ENCODE measurements at places on chromosomes 7 and 10.
A peak's percentile ranks its signal among the peaks of the same experiment; 100 is the strongest.

GRCh38 chr10:35938160-35938559, 296.1 kb upstream of the FZD8 start:
- no peak for DNase-seq

DNA sequence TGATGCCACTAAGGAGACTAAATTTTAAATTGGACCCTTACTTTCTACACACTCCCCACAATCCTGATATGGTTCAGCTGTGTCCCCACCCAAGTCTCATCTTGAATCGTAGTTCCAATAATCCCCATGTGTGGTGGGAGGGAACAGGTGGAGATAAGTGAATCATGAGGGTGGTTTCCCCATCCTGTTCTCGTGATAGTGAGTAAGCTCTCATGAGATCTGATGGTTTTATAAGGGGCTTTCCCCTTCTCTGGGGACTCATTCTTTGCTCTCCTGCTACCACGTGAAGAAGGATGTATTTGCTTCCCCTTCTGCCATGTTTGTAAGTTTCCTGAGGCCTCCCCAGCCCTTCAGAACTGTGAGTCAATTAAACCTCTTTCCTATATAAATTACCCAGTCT, 18.4 kb upstream of the BET1 start:
- no peak for DNase-seq

DNA sequence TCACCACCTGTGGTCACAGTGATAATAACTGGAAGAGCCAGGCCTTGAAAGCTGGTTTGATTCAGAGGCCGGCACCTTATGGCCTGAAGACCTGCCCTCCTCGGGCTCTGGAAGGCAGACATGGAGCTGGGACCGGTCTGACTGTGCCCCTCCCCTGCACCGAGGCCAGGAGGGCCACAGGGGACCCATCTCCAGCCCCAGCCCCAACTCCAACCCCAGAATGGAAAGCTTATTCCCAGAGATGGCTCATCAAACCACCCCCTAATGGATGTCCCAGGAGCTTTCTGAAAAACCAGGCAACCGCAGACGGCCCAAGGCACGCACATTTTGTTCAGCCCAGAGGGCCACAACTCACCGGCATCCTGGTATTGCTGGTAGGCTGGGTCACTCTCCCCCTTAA, 16.8 kb downstream of the PDIA4 start:
- DNase-seq = no peak

- peak; percentile 57 for DNase-seq
These were observed 109.7 kb upstream of the PPIF start for GRCh38 chr10:79237454-79238157.

- DNase-seq = no peak
These were observed 13.9 kb downstream of the TRIM8 start for GRCh38 chr10:102657984-102658724.

DNA sequence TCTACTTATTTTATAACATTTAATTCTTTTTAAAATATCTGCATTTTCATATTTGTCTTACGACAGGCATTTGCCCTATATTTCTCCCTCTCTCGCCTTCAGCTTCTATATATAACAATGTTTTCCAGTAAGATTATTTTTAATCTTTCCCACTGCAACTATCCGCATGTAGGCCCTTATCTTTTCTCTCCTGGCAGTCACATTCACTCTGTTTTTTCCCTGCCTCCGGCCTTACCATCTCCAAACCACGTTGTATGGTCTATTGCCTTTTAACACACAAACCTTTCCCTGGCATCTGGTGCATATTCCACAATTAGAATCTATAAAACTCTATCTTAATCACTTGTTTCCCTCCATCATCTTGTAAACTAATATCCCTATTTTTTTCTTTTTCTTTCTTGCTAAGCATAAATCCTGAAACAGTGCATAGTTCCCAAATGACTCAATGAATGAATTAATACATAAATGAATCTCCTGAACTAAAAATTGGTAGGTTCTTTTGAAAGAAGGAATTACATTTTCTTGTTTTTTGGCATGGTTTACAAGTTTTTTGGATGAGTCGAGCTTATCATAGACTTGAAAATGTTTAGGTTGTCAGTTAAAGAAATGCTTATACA, 173.2 kb downstream of the SEMA3A start:
- no peak for DNase-seq

DNA sequence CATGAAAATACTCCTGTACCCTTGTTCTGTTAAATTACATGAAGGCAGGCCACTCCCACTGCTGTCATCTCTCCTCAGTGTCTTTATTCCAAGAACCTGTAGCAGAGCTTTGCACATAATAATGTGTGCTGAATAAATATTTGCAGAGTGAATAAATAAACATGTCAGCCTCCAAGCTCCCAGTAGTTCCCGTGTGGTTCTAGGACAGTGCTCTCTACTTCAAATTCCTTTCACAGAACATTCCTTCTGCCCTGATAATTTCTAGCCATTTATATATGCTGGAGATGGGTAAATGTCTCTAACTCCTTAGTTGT, 20.3 kb upstream of the HYAL4 start:
- no peak for DNase-seq

DNA sequence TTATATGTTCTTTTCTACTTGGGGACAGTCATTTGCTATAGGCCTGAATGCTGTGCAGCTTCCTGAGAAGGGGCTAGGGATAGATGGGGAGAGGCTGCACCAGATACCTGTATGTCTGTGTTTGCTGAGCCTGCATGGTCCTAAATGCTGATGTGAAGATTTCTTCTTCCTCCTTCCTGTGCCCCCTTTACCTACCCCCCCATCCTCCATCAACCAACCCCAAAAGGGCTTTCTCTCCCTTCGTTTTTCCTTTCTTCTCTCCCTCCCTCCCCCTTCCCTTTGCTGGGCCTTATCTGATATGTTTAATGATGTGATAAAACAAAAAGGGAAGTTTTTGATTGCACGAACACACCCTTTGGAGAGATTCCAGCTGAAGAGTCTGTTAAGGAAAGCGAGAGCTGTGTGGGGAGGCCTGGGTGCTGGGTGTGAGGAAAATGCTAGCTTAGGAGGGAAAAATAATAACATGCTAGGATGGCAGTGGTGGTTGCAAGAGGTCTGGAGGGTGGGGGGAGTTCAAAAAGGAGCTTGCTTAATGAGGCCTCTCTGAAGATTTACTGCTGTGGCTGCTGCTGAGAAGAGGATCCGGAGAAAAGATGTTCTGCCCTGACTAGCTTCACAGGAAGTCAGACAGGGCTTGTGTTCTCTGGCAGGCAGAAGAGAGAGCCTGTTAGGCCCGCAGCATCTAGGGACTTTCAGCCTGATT, 101.8 kb downstream of the SAMD9 start:
- DNase-seq = no peak

DNA sequence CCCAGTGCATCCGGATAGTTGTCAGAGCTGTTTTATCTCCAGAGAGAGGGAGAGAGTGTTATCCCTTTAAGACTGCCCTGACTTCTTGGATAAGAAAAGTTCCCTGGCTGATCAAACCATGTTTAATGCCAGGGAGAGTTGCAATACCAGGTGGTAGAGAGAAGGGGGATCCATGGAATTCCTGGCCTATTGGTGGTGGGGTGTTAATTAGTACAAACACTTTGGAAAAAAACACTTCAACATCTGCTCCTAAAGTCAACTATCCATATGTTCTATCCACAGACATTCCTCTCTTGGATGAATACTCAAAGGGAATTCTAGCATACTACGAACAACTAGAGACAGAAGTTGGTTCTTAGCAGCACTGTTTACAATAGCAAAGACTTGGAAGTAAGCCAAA, 307.2 kb downstream of the TCERG1L start:
- no peak for DNase-seq

DNA sequence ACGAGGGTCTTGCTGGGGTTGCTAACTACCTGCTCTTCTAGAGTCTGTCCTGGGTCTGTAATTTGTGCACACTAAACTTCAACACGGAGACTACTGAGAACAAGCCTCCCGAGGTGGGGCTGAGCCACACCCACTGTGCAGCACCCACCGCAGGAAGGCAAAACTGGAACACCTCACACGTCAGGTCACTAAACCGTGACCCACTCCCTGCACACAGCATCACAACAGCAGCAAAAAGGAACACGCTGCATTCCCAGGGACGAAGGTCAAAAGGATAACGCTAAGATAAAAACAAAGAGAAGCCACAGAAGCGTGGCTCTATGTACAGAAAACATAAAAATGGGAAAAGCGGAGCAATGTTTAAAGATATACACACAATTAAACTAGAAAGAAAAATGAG, 170.1 kb downstream of the MAD1L1 start:
- no peak for DNase-seq

DNA sequence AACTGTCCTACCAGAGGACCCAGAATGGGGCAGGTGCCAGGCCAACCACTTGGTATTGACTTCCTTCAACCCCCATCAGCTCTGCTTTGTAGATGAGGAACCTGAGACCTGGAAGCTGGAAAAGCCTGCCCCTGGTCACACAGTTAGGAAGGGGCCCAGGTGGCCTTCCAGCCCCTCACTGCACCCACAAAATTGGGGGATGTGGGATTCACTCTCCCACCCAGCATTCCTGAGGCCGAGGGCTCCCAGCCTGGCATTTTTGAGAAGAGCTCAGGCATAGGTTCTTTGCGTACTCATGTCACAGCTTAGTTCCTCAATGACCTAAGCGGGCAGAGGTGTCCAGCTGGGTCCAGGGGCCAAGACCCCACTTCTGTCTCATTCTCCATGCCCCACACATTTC, 46.1 kb downstream of the EBF3 start:
- no peak for DNase-seq

GRCh38 chr10:73799899-73800559, 11.4 kb downstream of the NDST2 start:
- DNase-seq = no peak

DNA sequence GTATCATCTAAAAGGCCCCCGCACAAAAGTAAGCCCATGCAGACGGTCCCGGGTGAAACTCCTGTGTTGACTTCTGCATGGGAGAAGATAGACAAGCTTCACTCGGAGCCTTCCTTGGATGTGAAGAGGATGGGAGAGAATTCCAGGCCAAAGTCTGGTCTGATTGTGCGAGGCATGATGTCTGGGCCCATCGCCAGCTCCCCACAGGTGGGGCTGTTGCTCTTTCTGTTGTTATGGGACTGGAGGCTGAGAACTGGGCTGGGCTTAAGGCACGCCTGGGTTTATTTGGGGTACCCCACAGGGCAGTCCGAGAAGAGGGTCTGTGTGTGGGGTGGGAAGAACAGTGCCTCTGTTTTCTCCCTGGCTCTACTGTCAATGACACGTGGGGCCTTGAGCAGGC, 14.6 kb downstream of the MINDY4 start:
- no peak for DNase-seq

DNA sequence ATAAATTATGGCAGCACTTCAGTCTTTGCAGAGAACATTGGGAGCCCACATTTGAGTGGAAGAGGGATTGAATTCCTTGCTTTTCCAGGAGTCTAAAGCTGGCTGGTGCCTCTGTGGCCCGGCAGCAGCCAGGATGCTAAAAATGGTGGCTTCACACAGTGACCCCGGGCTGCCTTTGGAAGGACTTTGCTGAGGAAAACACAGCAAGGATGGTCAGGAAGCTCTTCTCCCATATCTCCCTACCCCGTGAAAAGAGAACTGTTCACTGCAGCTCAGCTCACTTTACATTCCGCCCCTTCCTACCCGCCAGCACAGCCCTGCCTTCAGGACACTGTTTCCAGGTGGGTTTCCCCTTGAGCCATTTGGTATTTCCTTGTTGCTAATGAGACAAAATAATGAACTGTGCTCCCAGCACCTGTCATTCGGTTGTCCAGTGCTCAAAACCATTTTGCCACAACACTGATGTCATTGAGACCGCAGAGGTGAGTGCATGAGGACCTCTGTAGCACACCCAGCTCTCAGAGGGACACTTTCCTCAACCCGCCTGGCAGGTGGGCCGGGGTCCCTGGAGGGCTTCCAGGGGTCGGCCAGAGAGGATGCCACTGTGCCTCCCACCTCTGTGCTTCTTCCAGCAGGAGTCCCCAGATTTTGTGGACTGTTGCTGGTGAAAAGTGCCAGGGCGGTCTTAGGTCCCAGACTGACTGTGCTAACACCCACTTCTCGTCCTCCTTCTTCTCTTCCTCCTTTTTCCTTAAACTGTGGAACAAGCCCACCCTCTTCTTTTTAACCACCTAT, 255.7 kb upstream of the PPP2R2D start:
- DNase-seq = no peak

DNA sequence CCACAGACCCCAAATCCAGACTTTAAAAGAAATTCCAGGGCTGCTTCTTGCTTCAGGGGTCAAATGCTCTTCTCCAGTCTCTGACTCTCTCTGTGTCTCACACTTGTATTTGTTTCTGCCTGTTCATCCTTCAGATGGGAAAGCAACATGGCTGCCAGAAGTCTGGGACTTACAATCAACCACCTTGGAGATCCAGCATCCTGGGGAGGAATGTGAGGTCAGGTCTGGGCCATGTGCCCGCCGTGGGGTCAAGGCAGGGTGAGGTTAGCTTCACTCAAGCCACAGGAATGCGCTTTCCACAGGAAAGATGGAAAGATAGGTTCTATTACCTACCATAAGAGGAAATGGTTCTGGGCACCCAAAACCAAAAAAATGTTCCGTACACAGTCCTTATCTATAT, 34.3 kb upstream of the NPVF start:
- no peak for DNase-seq

GRCh38 chr10:71812913-71813590, 38.0 kb downstream of the PSAP start:
- peak; percentile 61 for DNase-seq

GRCh38 chr10:106740071-106740470, 424.4 kb downstream of the SORCS1 start:
- DNase-seq = no peak

DNA sequence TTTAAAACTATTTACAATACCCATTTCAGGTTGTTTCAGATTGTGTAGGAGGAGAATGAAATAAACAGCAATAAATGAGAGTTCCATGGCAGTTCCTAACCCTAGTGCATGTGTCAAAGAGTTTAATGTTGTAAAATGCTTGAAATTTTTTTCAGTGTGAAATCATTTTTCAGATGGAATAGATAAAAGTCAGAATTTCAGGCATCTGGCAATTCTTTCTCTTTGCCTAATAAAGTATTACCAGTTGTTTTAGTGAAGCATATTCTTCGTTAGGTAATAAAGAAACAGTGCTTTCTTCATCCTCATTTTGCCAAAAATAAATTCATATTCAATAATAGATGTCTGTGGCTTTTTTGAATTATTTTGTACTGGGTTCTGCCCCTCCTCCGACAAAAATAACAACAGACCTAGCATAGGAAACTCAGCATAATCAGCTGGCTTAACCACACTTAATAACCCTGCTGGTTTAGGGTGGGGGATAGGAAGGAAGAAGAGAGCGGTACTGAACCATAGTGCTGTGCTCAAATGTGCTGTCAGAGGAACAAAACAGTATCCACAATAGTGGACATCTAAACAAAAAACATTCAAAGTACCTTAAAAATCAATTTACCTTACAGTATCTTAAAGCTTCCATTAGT, 39.1 kb downstream of the MINDY3 start:
- DNase-seq = no peak

- DNase-seq = no peak
These were observed 116.3 kb downstream of the MDFIC start for GRCh38 chr7:115038158-115038557.

DNA sequence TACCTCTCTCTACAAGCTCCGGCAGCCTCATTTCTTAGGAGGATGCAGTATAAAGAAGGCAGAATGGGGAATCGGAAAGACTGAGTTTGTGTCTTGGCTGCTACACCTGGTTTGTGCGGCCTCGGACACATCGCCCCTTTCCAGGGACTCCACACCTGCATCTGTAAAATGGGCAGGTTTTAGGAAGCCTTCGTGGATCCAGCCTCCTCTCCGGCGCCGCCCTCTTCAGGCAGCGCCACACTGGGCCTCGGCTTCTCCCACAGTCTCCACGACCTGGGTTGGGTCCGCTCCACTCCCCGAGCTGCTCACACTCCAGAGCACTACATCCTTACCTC, 341 bp downstream of the GOT1 start:
- DNase-seq = no peak

All from right cardiac atrium (tissue), 5 donors.